ENCODE measurements at places on chromosomes 3 and 15.

- no peak for DNase-seq
These were observed 1519.6 kb downstream of the OTOL1 start for GRCh38 chr3:163016251-163016650.

GRCh38 chr15:73388256-73388781, 19.6 kb upstream of the HCN4 start:
- DNase-seq: no peak

DNA sequence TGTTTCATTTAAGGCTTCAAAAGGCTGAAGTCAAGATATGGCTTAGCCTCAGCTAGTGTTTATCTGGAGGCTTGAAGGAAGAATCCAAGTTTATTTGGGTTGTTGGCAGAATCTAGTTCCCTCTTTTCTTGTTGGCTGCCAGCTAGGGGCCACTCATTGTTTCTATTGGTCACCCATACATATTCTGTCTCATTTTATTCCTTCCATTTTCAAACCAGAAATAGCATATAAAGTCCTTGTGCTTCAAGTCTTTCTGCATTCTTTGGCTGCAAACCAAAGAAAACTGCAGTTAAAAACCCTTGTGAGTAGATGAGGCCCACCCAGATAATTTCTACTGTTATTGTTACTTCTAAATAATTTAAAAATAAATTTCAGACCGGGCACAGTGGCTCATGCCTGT, 301.7 kb downstream of the OXSM start:
- DNase-seq: no peak

DNA sequence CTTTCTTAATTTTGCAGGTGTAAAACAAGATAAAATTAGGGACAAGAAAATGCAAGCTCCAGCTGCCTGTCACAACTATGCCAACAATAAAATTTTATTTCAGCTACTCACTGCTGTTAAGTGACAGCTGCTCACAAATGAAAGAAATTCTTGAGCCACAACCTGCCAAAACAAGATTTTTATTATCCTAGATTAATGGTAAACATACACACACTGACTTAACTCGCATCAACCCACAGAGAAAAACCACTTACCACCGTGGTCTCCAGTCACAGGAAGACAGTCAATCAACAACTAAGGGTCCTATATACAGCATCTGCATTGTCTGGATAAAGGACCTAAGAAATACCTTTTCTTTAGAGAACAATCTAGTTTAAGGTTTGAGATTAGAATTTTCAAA, 31.3 kb downstream of the EFL1 start:
- DNase-seq: no peak

- no peak for DNase-seq
These were observed 173.8 kb upstream of the TLE3 start for GRCh38 chr15:70271422-70272088.

DNA sequence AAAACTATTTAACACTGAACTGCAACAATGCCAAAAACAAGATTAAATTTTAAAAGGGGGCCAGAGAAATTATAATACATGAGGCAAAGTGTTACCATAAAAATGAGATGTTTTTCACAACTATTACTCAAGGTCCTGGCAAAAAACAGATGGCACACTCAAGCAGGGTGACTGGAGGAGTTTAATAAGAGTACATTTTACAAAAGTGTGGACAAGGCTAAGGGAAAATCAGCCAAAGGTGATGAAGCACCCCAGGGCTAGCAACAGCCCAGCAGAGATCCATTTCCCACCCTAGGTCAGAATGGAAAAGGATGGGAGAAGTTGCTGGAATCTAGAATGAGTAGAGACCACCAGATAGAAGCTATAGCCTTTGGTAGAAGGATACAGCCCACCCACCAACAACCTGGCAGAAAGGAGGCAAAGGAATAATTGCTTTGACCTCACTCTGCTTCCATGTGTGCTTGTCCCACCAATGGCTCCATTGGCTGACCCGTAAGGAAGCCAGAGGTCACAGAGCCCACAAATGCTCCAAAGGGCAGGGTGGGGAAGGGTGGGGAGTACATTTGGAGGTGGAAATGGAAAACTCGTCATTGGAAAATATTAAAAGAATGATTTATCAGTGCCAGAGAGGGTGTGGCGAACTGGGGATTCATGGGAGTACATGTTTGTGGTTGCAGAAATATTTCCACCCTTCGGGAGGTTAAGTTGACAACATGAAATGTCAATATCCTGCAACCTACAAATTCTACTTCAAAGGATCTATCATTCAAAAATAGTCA, 161.0 kb upstream of the UBE2E2 start:
- no peak for DNase-seq

- DNase-seq: no peak
These were observed 532.5 kb upstream of the KCNMB2 start for GRCh38 chr3:178003756-178004155.

DNA sequence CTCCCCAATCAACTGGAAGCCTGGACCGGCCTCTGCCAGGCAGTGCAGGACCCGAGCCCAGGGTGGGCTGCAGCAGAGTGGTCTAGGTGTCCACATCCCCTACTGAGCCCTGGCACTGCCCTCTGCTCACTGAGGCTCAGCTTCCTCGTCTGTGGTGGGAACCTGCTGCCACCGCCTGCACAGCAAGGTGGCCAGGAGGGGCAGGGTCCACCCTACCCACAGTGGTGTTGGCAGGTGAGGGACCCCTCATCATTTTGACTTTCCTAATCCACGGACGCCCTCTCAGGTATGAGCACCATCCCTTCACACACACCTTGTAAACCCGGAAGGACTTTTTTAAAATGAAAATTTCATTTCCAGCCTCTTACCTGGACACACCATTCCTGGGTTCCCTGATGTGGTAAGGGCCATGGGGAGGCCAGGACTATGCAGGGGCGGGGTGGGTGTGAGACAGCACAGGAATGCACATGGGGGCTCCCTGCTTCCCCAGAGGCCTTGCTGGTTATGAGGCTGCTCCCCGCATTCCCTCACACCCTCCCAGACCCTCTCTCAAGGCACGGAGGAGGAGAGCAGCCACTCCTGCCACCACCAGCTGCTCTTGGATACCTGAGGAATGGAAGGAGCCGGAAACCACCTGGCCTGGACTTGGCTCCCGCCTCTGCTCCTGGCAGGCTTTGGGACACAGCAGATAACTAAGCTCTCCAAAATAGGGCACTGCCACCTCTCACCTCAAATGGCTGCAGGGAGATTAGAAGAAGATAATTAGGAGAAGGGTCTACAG, 185.9 kb upstream of the TPM1 start:
- DNase-seq: no peak

DNA sequence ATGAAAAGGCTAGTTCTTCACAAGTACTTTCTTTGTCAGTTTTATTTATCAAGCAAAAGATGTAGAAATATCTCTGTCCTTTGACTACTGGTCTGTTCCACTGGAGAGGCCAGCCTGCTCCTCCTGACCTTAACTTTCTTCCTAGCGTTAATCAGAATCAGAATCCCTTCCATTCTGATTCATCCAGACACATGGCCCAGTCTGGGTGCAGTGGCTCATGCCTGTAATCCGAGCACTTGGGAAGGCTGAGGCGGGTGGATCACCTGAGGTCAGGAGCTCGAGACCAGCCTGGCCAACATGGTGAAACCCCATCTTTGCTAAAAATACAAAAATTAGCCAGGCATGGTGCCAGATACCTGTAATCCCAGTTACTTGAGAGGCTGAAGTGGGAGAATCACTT, 32.0 kb upstream of the MANF start:
- DNase-seq: no peak

DNA sequence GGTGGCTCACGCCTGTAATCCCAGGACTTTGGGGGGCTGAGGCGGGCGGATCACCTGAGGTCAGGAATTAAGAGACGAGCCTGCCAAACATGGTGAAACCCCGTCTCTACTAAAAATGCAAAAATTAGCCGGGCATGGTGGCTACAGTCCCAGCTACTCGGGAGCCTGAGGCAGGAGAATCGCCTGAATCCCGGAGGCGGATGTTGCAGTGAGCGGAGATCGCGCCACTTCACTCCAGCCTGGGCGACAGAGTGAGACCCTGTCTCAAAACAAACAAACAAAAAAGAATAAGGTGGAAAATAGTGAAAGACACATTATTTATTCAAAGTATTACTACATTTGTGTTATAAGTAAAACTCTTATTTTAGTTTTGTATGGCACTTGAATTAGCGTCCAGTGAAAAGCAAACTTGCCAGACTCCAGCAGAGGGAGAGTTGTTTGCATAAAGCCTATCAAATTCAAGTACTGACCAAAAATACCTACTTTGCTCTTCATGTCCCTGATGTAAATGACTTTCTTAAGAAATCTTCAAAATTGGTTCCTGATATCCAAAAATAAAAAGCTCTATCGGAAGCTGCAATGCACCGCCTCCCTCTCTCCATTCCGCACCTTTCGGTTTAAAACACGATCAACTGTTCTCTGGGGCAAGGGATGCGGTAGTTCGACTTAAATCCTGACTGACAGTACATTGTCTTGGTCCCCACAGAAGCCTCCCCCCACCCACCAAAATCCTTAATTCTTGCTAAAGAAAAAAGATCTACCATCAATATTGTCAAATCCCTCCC, 1.2 kb downstream of the TRPM7 start:
- no peak for DNase-seq

DNA sequence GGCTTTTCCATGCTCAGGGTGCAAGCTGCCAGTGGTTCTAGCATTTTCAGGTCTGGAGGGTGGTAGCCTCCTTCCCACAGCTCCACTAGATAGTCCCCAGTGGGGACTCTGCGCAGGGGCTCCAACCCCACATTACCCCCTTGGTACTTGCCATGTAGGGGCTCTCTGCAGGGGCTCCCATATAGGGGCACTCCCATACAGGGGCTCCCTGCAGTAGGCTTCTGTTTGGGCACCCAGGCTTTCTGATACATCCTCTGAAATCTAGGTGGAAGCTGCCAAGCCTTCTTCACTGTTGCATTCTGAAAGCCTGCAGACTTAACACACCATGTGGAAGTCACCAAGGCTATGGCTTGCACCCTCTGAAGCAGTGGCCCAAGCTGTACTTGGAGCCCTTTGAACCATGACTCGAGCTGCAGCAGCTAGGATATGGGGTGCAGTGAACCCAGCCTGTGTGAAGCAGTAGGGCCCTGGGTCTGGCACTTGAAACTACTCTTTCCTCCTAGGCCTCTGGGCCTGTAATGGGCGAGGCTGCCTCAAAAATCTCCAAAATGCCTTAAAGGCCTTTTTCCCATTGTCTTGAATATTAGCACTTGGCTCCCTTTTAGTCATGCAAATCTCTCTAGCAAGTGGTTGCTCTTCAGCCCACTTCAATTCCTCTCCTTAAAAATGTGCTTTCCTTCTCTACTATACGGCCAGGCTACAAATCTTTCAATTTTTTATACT, 96.4 kb downstream of the TPRA1 start:
- no peak for DNase-seq

DNA sequence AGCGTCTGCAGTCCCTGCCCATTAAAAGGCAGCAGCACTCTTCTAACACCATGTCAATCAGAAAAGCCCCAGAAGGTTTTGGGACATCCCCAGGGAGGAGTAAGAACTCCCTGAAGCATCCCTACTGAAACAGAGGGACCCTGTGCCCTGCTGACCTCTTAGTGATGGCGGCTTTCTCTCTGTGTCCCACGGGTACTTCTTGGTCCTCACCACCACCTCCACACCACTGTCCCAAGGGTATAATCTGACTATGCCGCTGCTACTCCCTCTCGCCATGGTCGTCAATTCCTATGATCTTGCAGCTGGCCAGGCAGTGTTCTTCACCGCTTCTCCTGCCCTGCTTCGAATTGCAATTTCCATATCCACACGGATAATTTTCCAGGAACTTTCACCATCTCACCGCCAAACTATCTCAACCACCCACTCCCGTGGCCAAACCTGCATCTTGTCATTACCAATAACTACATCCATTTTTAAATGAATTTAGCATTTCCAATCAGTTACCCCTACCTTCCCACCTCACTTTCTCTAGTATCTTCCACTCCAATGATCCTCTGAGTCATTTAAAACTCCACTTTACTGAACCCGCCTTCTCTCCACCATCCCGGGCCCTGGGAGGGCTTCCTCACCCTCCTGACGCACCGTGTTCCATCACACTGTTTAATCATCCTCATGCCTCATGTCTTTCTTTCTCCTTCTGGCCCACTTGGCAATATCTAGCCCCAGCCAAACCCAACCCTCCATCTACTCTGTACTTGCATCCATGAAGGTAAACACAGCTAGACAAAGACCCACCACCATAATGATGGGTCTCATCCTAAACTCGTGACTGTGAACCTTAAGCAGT, 23.7 kb downstream of the PRR23E start:
- no peak for DNase-seq

- no peak for DNase-seq
These were observed 215.8 kb downstream of the DPH6 start for GRCh38 chr15:35330048-35330695.

DNA sequence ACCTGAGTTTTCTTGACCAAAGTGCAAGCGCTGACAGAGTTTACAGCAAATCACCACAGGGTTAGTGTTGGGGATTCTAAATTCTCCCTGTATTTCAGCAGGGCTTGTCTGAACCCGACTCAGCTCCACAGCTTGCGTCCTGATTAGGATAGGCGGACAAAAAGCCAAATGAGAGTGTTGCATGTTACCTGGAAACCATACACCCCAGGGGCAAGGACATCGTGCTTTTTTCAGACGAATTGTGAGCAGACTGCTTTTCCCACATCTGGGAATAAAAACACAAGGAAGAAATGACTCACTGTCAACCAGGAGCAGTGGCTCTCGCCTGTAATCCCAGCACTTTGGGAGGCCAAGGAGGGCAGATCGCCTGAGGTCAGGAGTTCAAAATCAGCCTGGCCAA, 3.0 kb downstream of the DZIP1L start:
- no peak for DNase-seq

GRCh38 chr3:111768571-111769100, 90.4 kb upstream of the PHLDB2 start:
- DNase-seq: no peak

- no peak for DNase-seq
These were observed 3.2 kb downstream of the AP2M1 start for GRCh38 chr3:184177767-184178306.

DNA sequence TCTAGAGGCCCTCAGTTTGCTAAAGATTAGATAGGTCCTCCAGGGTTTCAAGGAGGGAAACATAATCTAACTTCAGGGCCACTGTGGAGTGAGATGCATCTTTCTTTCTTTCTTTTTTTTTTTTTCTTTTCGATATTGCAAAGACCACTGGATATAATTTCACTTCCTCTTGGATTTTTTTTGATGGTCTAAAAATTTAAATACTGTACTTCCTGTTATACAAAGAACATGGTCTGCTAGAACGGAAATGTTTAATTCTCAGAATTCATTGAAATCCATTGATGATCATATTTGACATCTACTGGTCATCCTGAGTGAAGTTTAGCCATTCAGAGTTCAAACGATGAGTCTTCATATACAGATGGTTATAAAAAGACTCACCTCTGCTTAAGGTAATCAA, 808.8 kb upstream of the LMCD1 start:
- no peak for DNase-seq

- no peak for DNase-seq
These were observed 76.2 kb downstream of the TGFBR2 start for GRCh38 chr3:30682434-30683155.

- DNase-seq: no peak
These were observed 13.2 kb downstream of the GREM1 start for GRCh38 chr15:32730677-32731654.

GRCh38 chr15:52185151-52185561, 6.0 kb downstream of the GNB5 start:
- no peak for DNase-seq

GRCh38 chr3:177687291-177687690, 490.0 kb upstream of the TBL1XR1 start:
- DNase-seq: no peak
